ENCODE measurements at places on chromosomes 5 and 9.

GRCh38 chr5:55149308-55149795 lies 10.6 kb upstream of the GPX8 start:
- no peak for DNase-seq

DNA sequence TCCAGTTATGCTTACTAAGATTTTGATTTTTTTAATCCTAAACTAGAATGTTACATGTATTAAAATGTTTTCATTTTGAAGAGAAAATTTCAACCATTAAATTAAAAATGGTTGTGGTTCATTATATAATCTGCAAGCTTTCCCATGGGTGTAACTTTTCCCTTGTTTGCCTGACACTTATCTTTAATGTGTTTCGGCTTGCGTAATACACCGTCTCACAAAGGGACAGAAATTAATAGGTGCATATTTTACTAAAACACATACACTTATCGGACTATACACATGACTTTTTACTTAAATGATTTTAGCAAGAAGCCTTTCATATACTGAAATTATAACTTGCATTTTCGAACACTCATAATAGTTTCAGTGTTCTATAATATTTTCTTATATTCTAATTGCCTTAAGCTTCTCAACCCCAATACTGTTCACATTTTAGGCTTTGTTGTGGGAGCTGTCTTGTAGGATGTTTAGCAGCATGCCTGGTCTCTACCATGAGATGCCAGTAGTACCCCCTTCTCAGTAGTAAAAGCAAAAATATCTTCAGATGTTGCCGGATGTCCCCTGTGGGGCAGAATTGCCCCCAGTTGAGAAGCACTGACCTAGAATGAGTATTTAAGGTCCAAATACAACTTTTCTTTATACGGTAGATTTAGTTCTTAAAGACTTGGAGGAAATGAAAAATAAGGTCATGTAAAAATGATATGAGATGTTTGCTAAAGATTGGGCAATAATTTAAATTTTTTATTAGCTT lies 28.6 kb downstream of the UGCG start:
- no peak for DNase-seq

DNA sequence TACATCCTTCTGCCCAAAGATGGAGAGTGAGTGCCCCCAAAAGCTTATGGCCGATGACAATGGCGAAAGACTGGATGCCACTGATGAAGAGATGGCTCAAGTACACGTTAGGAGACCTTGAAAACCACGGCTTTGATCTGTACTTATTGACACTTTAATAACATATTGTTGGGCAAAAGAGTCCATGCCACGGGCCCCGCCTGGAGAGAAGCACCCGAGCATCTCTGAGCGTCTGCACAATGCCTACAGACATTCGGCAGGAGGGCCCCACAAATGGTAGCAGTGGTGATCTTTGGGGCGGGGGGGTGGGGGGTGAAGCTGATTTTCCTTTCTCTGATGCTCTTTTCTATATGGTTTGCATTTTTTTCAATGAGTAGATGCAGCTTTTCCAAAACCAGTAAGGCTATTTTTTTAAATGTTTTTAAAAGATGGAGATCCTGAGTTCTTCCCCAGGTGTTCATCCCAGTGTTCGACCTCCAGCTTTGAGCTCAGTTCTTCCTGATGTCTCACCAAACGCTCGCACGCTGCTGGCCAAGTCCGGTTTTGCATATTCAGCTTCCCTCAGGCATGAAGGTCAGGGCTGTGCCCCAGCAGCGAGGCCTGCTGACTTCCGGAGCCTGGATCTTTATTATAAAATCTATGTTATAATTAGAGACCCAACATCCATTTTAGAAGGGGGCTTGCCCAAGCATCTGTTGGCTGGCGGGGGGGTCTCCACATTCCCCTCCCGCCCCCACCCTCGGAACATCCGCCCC lies 34.3 kb upstream of the BARHL1 start:
- no peak for DNase-seq

GRCh38 chr5:98940581-98940980 lies 11.8 kb upstream of the CHD1 start:
- no peak for DNase-seq

- no peak for DNase-seq
Measured at GRCh38 chr5:169862391-169862811, 117.9 kb downstream of the INSYN2B start.

GRCh38 chr9:93893899-93894690 lies 61.1 kb downstream of the BARX1 start:
- no peak for DNase-seq

- DNase-seq = no peak
Measured at GRCh38 chr9:126211441-126212074, 115.1 kb upstream of the MVB12B start.

DNA sequence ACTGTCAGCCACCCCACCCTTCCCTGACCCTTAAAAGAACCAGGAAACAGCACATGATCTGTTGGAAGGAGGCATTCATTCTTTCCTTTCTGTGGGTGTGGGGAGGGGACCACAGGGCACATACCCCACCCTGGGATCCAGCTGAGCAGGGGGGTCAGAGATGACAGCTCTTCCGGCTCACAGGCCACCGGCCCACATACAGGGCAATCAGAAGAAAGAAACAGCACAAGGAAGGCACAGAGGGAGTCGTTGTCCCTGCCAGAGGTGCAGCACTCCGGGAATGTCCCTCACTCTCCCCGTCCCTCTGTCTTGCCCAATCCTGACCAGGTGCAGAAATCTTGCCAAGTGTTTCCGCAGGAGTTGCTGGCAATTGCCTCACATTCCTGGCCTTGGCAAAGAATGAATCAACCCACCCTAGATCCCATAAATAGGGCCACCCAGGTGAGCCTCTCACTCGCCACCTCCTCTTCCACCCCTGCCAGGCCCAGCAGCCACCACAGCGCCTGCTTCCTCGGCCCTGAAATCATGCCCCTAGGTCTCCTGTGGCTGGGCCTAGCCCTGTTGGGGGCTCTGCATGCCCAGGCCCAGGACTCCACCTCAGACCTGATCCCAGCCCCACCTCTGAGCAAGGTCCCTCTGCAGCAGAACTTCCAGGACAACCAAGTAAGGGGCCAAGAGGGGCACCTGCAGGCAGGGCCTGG lies at the start of gene LCN2:
LCN2 (plus strand) TSS at position 453 of the 701 bp plus-strand sequence; CDS start at position 526, 73 bp downstream.
- no peak for DNase-seq

GRCh38 chr9:28329323-28329722 lies 756.0 kb upstream of the C9orf72 start:
- no peak for DNase-seq

- DNase-seq = no peak
Measured at GRCh38 chr5:156474251-156474650, 147.3 kb downstream of the SGCD start.

- DNase-seq = no peak
Measured at GRCh38 chr5:5537426-5537825, 114.9 kb downstream of the ICE1 start.

DNA sequence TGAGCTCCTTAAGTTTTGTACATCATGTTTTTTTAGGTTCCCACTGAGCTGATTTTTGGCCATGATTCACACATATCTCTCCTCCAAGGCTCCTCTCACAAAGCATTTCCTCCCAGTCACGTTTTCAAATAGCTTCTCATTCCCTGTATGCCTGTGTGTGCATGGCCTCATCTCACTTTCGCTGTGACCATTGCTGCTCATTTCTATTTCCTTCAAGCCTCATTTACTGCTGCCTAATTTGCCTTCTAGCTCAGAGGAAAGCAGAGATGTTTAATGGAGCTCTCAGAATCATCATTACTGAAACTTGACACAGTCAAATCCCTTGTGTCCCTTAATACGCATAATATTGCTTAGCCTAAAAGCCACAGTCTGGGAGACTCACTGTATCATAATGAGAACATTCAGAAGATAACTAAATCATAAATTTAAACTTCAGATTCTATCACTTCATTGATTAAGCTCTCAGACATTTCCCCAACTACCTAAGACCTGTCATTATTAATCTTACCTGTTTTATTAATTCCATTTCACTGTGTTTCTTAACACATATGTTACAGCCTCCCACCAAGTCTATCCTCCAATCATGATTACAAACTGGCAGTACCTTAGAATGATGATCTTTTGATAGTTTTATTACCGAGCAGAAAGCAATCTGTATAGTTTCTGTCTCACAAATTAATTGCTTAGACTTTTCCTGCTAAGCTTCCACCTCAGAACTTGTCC lies 278.3 kb upstream of the PTGER4 start:
- no peak for DNase-seq

GRCh38 chr9:21331676-21332402 lies 3.4 kb downstream of the KLHL9 start:
- DNase-seq = no peak

DNA sequence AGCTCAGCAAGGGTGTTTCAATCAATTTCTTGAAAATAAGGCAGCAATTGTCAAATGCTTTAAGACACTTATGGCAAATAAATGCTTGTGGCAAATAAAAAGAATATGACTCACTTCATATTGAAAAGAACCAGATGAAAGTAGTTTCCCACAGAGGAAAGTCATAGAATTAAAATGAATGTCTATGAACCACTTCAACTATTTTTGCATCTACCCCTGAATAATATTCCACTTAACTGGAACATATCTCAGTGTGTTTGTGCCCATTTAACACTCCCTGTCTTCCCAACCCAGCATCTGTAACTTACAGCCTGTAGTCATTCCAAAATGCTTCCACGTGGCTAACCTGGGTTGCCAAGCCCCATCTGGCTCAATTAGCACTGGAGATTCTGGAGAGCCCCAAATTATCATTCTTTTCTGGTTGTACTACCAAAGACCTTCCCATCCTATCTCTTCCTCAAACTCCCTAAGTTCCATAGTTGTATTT lies 84.7 kb downstream of the FEM1C start:
- no peak for DNase-seq

- no peak for DNase-seq
Measured at GRCh38 chr9:125831054-125831453, 83.9 kb downstream of the PBX3 start.

Data from MV-4-11 (cell line).